ENCODE measurements at places on chromosomes 2 and 18.

- DNase-seq, result no peak
Measured at GRCh38 chr2:106839849-106840595, 45.9 kb downstream of the ST6GAL2 start.

GRCh38 chr2:209114588-209115240, 309.1 kb upstream of the MAP2 start:
- DNase-seq, result no peak

DNA sequence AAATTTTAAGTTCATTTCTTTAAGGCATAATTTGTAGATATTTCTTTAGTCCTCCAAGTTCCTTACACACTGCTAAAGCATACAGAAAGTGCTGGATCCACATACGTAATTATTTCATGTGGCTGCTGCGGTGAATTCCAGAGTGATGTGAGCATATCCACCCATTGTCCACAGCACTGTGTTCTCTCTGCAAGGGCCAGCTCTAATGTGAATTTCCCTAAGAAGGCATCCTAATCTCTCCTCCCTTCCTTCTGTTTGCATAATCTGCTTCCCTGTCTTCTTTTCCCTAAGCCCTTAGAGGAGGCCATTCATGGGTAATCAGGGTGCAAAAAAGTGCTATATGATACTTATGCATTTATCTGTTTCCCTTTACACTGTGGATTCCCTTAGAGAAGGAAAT, 57.2 kb downstream of the COBLL1 start:
- DNase-seq, result no peak

DNA sequence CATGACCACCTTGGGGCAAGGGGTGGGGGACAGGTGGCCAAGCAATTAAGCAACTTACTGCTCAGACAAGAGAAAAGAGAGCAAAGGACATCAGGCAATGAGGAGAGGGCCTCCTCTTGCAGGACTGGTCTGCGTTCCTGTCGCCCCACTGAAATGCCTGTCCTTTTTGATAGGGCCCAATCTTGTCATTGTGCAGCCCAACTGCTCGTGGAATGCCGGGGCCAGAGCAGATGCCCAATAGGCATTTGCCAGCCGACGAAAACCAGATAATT, 104.5 kb upstream of the SH3BP4 start:
- no peak for DNase-seq

GRCh38 chr2:145088756-145089155, 568.8 kb upstream of the ZEB2 start:
- DNase-seq, result no peak

DNA sequence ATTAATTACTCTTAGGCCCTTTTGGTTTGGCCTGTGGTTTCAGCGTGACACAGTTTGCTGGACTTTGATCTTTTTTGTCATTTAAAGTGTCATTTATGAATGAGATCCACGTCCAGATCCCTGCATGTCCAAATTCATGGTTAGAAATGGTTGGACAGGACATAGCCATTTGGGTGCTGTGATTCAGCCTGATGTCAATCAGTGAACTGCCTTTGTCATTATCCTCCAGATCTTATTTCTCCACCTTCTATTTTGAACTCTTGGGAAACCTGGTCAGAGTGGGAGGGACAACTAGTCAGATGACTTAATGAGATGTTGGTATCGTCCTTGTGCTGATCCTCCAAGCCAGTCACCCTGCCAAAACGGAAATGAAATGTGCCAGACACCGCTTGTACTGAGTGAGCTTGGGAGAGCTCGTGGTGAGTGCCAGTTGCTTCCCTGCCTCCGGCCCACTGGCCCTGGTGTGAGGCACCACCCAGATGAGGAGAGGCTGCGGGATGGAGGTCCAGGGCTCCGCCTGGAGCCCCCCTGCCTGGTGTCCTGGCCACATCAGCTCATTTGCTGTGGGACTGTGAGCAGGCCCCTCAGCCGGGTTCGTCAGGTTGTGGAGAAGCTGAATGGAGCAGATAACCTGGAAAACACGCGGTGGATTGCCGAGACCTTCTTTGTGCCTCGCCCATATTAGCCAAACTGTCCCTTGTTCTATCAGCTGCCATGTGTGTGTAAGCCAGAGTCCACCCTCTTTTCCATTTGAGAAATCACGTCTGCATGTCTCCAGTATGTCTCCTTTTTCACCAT, 70.1 kb downstream of the DGKD start:
- DNase-seq, result no peak

DNA sequence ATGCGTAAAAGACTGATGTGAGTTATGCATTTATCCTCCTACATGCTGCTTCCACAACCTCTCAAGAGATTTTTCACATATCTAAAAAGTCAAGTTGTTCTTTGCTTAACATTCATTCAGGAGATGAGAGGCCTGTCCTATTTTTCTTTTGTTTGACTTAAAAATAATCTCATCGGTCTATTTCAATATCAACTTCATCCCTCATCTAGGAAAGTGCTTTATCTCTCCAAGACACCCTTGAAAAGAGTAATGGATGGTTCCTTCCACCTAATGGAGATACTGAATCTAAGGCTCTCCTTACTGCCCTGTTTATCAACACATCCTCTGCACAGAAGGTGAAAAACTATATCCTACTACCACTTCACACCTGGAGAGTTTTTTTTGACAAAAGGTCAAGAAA, 2.4 kb downstream of the NFE2L2 start:
- DNase-seq, result no peak

GRCh38 chr2:1789610-1790009, 45.3 kb upstream of the PXDN start:
- no peak for DNase-seq

DNA sequence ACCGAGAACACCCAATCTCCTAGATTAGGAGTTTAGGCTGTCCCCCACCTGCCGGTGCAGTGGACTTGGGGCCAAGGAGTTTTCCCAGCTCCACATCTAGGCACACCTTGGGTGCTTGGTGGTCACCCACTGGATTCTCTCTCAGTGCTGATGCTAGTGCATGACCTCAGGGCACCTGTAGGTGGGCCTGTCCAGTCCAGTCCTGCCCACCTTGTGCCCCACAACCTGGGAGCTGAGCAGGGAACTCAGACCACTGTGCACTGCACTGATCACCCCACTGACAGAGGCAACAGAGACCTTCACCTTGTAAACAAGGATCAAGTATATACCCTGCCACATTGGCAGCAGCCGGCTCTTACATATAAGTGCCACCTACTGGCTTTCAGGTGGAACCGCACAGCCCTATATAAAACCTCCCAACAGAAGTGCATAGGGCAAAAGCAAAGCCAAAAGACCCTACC, 12.7 kb upstream of the CDH19 start:
- DNase-seq, result no peak

GRCh38 chr2:149617476-149617875, 29.9 kb upstream of the MMADHC start:
- no peak for DNase-seq

- DNase-seq, result no peak
Measured at GRCh38 chr18:7676253-7676873, 109.2 kb downstream of the PTPRM start.

GRCh38 chr2:175808078-175808477, 194.0 kb downstream of the LNPK start:
- DNase-seq, result no peak

All from activated naive CD8-positive, alpha-beta T cell treated with anti-CD3 and anti-CD28 coated beads for 36 hours (primary cell).